SK-MEL-5 (cell line): ENCODE measurements at places on chromosomes 4 and X.
A peak's percentile ranks its signal among the peaks of the same experiment; 100 is the strongest.

- DNase-seq: no peak
Observed at GRCh38 chrX:151363316-151363715, 33.7 kb upstream of the VMA21 start.

- DNase-seq: no peak
Observed at GRCh38 chr4:150619042-150619441, 37.1 kb downstream of the MAB21L2 start.

DNA sequence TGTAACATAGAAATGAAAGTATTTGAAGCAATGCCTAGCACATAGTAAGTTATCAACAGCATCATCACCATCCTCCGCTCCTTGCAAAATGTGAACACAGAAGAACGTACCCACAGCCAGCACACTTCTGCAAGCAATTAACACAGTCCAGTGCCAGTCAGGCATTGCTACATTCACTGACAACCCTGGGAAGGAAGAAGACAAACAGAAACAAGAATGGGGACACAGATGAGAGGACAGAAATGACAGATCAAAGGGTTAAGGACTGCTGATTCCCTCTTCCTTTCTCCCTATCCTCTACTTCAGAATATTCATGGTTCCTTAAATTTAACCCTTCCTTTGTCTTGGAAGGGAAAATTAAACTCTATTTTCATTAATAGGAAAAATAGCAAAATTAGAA, 53.1 kb downstream of the CHM start:
- DNase-seq: no peak

DNA sequence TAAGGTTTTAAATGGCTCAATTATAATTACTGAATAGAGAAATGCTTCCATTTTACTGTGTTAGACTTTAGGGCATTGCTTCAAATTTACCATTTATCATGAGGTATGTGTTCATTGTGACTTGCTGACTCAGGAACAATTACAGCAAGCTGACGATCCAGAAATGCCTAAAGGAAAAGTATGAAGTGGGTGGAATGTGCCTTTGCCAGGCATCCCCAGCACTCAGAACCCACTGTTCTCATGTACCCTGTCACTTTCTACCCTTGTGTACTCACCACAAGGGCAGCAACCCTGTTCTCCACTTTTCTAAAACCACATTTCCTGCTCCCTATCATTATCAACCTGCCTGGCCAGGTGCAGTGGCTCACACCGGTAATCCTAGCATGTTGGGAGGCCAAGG, 41.5 kb downstream of the QRFPR start:
- DNase-seq: no peak

- no peak for DNase-seq
Observed at GRCh38 chr4:128846063-128846462, 36.6 kb downstream of the JADE1 start.

DNA sequence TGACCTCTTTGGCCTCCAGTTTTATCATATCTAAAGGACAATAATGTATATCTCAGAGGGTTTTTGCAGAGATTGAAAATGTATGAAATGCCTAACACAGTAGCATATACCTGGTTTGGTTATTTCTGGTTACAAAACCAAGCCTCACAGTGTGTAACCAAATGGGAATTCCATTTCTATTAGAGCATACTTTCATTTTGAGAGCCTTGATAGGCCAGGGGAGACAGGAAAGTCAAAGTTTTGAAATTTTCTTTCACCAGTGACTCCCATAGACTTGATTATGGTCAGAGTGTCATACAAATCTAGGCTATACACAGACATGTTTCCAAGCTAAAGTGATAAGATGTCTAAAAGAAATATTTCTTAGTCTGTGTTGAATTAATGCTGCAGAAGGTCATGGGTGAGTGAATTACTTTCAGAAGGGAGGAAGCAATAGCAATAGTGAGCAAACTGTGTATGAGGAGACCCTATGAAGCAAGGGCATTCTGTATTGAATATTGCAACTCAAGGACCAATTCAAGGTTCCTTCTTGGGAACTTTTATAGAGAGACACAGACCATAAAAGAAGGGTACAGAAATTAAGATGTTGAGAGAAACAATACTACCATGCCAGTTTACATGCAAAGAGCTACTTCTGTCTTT, 151.1 kb downstream of the PDE5A start:
- no peak for DNase-seq

DNA sequence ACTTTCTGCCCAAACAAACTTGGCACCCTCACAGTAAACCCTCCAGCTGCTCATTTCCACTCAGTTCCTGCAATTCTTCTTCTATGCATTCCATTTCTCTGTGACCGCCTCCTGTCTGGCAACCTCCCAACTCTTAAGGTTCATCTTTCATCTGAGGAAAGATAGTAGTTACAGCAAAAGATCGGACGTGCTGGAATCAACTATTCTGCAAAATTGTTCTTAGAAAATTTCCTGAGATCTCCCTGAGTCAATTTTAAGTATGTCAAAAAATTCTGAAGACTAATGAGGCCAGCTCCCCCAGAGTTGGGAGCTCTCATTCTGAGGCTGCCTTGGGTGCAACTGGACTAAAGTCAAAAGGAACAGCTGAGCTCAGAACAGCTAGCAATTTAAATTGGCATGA, 1026.0 kb downstream of the ADGRL3 start:
- DNase-seq: no peak

GRCh38 chrX:66233209-66233608, 69.2 kb downstream of the HEPH start:
- DNase-seq: no peak

DNA sequence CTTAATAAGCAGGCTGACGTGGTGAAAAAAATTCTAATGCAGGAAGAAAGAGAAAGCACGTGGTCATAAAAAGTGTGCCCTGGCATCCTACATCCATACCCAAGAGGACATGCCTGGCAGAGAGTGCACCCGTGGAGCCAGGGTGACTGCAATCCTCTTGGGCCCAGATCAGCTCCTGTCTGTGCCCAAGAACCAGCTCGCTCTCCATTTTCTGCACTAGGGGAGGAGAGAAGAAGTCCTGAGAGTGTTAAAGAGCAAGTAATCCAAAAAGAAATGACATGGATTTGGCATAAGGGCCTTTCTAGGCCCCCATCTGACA, 483.1 kb downstream of the BCOR start:
- no peak for DNase-seq

DNA sequence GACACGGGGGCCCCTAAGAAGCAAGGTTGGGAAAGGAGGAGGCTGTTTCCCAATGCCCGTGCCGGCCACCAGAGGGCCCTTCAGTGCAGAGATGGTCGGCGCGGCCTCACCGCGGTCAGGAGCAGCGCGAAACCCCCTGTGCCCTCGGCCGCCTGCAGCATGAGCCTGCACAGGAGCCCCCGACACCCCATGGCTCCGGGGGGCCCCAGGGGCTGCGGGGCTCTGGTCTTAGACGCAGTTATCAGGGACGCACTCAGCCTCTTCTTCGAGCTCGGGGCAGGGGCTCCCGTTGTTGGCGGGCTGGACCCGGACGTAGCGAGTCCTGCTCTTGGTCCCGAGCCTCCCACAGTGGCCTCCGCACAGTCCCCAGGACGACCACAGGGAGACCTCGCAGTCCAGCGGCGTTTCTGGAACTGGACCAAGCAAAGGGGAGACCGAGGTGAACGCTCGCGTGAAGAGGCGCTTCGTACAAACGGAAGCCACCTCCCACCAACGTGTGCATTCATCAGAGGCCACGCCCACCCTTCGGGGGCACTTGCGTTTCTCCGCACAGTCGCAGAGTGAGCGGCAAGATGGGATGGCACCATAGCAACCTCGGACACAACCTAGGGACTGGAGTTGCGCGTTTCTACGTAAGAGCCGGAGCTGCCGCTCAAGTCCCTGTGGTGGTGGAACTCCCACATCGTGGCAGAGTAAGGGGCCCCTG, 5.0 kb downstream of the SPON2 start:
- DNase-seq: peak; percentile 92

DNA sequence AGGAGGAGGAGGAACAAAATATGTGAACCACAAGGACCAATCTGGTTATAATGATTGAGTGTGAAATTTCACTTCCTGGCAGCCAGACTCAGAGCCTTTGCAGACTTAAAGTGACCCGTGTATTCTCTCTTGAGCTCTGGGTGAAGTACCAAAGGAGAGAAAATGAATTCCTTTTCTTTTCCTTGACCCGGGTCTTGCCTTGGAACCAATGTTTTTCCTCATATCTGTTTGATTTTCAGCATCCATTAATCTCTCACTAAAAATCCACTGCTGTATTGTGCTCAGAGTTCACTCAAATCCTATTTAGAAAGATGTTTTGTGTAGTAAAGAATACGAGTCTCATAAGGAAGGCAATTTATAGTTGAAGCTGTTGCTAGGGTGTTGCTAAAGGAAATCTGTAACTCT, 78.3 kb upstream of the C1QTNF7 start:
- no peak for DNase-seq
